ENCODE measurements at places on chromosomes 3 and 15.

GRCh38 chr15:80800067-80800466, 20.9 kb downstream of the CEMIP start:
- DNase-seq, result no peak

- no peak for DNase-seq
Measured at GRCh38 chr15:67824976-67825880, at the start of gene SKOR1. Gene SKOR1 (plus strand): TSS chr15:67825509. CDS start chr15:67825603, 94 bp downstream.

DNA sequence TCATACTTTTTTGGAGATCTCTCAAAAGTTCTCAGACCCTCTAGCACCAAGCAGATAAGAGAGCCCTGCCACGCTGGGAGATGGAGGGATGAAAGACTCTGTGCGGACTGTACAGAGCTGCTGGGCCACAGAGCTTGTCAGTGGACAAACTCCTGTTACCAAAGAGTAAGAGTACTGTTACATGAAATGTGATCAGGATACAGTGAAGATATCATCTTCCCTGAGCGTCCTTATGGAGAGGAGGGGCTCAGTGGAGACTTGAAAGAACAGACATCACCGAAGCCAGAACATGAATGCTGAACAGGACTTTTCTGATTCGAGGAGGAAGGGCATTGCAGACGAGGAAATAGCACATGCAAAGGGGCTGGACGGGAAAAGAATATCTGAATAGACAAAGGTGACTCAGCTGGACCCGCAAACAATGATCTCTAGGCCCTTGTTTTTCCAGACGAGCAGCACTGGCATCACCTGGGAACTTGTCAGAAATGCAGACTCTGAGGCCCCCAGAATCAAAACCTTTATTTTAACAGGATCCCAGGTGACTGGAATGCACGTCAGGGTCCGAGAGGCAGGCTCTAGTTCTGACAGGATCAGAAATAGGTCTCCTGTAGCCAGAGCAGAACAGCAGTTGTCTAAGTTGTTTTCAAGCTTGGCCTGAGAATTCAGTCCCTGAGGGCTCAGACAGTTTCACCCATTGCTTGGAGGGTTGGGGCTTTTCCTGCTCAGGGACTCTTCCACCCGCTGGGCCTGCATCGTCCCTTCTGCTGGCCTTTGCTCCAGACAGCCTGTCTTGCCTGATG, 277.9 kb downstream of the RPLP1 start:
- no peak for DNase-seq

GRCh38 chr15:64828985-64829384, 3.5 kb upstream of the PIF1 start:
- no peak for DNase-seq

DNA sequence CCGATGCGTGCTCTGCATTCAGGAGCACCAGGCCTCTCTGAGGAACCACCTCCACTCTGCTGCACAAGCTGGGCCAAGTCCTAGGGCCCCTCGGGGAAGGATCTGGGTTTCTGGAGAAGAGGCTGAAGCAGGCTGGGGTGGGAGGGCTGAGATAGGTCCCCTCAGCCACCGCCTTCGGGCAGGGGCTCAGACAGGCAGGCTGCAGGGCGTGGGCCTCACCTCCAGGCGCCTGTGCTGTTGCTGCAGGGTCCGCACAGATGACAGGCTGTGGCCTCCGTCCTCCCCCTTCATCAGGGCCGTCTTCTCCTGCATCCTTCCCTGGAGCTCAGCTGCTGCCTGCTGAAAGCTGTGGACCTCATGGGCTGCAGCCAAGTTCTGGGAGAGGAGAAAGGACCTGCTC, 15.2 kb downstream of the PLA2G4B start:
- DNase-seq, result no peak

DNA sequence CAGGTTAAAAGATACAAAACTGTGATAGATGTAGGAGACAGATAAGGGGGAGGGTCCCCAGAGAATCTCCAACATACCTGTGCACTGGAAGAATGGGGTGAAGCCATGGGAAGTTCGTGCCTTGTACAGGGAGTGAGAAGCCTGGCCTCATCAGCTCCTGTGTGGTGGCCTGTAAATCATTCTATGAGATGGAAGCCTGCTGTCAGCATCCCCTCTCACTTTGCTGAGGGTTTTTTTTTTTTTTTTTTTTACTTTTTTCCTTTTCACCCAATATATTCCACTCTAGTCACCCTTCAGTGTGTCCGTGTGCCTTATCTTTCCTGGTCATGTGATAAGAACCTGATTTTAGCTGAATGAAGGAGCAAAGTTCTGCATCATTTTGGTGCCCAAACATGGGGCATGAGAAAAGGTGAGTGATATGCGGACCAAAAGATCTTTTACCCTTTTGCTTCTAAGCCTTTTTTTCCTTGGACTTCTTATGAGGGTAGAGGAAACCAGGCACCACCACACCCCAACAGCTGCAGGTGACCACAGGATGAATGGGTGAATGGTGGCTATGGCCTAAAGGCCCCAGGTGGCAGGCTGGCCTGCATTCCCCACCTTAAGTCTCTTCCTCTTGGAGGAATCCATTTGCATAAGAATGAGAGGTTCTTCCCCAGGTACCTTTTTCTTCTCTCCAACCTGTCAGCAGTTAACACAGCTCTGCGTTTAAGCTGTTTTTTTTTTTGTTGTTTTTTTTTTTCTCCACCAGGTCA, 1345.0 kb downstream of the NSUN3 start:
- no peak for DNase-seq

DNA sequence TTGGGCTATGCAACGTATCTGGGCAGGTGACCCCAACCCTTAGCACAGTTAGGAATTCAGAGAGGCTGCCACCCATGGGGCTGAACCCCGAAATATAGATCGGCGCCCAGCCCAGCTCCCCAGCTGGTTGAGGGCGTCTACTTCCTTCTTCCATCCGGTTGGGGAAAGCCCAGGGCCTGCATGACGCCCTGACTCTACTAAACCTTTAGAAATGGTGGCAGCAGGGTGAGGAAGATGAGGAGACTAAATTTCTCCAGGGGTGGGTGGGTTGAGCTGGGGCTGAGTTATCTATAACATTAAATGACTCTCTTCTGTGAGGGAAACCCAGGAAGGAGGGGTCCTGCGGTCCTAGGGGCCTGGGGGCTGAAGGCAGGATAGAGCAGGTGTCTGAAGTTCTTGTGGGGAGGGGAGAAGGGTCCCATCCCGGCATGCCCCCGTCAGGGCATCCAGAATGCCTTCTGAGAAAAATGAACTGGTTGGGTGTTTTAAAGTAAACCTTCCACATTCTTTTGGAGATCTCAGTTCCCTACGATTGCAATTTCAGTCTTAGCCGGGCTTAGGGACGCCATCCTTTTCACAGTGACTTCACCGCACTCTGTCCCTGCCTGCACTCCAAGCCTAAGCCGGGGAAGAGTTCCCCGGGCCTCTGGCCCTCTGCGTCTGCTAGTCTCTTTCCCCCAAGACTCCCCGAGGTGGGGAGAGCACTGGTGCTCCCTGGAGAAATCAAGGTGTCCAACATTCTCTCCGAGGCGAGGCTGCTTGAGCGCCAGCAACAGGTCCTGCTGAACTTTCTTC, 28.5 kb downstream of the NR2F2 start:
- no peak for DNase-seq

DNA sequence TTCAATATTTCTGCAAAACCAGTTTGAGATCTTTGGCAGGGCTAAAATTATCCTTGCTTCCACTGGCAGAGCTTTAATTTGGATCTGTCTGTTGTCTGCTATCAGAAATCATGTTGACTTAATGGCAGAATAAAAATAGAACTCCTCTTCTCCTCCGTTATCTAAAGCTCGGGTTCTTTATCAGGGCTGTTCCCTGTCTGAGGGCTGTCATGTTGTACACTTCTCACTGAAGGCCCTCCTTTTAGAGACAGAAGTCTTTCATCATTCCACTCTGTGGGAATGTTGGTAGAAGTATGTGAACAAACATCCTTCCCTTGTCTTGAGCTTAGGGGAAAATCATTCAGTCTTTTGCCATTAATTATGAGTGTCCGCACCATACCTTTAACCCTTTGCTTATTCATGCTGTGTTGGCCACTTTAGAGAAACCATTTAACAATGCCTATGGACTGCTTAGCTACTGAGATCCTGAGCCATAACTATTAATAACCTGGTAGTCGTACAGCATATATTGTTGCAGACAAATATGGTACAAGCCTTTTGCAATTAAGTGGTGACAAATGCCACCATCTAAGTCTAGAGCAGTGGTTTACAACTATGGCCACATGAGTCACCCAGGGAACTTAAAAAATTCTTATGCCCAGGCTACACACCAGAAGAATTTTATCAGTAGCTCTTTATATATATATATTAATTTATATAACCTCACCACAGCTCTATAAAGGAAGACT, 226.0 kb upstream of the TPM1 start:
- DNase-seq, result no peak
